Stimulated activated CD8-positive, alpha-beta memory T cell treated with anti-CD3 and anti-CD28 coated beads, Interleukin-4, amount 100 ng/mL, for 48 hours (primary cell): ENCODE measurements at places on chromosomes 7 and 10.

DNA sequence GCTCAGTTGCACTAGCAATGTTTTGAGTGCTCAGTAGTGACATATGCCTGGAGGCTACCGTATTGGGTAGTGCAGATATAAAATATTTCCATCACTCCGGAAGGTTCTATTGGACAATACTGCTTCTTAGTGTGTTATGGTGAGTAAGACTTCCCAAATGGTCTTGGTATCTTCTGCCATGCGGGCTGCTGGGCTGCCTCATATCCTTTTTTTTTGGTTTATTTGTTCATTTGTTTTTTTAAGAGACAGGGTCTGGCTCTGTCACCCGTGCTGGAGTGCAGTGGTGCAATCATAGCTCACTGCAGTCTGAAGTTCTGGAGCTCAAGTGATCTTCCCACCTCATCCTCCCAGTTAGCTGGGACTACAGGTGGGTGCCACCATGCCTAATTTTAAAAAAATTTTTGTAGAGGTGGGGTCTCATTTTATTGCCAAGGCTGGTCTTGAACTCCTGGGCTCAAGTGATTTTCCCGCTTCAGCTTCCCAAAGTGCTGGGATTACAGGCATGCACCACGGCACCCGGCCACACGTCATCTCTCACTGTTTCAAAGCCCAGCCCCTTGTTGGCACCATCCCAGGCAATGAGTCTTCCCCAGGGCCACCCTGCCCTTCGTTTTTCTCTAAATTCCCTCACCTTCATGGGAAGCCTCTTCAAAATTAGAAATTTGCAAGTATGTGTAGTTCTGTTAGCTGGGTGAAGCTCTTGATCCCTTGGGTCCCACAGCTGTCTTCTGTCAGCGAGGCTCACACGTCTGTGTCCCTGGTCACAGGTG, 111.0 kb upstream of the KLF14 start:
- DNase-seq = no peak

DNA sequence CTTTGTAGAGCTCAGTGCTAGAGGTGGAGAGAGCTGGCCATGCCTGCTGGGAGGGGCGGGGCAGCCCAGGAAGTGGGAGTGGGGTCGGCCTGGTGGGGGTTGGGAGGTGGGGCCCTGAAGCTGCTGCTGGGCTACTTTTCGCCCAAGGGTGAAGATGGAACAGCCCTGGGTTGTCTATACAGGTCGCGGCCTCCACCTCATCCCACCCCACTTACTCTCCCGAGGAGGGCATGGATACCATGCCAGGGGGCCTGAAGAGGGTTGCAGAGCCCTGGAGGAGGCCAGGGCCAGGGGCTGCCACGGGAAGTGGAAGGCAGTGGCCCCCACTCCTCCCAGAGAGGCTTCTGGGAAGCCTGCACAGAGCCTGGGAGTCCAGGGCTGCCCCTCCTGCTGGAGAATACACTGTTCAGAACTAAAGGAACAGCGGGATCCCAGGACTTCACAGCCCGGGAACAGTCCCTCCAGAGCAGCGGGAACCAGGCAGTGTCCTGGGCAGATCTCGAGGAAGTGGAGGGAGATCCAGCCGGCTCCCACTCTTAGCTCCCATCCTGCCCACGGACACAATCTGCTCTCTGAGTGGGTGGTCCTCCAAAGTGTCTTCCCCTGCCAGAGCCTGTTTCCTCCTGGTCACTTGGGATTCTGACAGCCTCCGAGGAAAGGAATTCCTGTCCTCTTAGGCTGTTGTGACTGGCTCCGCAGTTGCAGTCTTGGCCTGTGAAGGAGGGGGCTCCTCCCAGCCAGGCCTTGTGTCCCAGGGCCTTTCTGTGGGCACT, 23.5 kb downstream of the MAT1A start:
- no peak for DNase-seq

DNA sequence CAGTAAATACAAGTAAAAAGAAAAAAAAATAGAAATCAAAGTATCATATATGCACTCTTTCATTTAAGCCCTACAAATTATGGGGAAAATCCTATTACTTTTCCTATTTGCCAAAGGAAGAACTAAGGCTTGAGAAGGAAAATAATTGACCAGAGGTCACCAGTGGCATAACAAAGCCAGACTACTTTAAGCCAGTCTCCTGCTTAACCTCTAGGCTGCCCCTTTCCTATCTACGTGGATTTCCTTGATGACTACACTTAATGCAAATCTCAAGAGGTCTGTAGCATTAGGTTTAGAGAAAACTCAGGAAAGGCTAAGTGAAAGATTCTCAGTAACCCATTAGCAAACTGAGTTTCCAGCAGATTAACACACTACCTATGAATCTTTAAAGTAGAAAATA, 49.8 kb downstream of the TPK1 start:
- DNase-seq = no peak

- DNase-seq = no peak
Measured at GRCh38 chr10:17179002-17179401, 22.5 kb downstream of the TRDMT1 start.

GRCh38 chr10:34145715-34146114, 669.4 kb downstream of the PARD3 start:
- no peak for DNase-seq

GRCh38 chr10:121183236-121183635, 332.1 kb downstream of the WDR11 start:
- no peak for DNase-seq
